ENCODE measurements at places on chromosomes 1 and 21. TPM values are rescaled to one million over a fixed set of nuclear protein-coding genes. Genes with fewer than 3 reads are reported as not detected.
A peak's percentile ranks its signal among the peaks of the same experiment; 100 is the strongest.

DNA sequence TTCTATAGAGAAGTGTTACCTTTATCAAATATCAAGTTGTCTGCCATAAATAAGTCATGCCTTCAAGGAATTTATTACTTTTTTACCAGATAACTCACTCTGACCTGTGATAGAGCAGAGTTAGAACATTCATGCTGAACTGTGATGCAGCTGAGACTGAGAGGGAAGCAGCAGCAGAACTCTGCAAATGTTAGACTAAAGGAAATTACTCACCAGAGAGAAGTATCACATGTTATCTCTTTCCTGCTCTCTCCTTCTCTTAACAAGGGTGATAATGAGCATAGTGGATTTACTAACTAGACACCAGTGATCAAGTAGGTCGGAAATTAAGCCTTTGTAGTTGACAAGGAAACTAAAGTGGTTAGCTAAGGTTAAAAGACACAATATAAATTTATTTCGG is 181.6 kb downstream of the RASAL2 start:
- no peak for DNase-seq

GRCh38 chr1:164885311-164885710 is 326.3 kb downstream of the PBX1 start:
- DNase-seq = no peak

Gene KCNK1
- polyA plus RNA-seq = not detected

- DNase-seq = no peak
Observed at GRCh38 chr1:233884461-233885151, 19.9 kb upstream of the SLC35F3 start.

DNA sequence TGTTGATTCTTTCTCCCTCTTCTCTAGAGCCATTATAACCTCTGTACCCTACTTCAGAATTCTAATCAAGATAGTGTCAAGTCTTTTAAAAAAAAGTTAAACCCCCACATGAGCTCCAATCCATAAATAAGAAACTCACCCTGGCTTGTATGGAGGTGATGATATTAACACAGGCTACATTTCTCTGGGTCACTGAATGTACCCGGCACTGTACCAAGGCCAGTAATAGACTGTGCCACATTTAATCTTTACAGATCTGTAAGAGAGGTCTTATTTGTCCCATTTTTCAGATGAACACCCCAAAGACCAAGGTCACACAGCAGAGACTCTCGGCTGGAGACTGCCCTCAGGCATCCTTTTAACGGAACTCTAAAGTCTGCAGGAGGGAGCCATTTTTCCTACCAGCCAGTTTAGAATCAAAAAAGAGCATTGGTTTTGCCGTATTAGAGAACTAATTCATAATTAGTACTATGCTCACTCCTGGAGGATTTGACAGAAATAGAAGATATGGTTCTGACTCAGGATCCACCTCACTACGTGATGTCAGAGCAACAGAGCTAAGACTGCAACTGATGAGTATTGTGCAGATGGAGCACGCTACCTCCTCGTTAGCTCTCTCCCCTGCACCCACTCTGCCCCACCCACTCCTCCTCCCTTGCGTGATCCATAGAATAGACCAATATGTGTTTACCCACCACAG is 217.2 kb upstream of the HOOK1 start:
- DNase-seq = no peak

DNA sequence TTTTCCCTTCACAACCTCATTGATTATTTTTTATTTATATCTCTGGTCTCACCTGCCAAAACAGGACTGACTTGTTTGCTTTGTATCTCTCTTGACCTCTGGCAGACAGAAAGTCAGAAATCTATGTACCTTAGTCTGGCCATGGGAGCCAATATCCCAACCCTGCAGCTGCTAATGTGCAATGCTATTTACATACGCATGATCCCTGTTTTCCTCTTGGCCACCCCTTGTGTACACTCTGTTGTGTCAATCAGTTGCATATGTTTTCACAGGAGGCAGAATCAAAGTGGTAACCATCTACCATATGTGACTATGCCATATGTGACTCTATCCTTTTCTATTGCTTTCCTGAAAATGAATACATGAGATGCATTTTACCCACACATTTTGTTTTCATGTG is 688.8 kb downstream of the PLA2G4A start:
- no peak for DNase-seq

GRCh38 chr1:180945151-180945550 is 32.5 kb downstream of the KIAA1614 start:
- DNase-seq = no peak

DNA sequence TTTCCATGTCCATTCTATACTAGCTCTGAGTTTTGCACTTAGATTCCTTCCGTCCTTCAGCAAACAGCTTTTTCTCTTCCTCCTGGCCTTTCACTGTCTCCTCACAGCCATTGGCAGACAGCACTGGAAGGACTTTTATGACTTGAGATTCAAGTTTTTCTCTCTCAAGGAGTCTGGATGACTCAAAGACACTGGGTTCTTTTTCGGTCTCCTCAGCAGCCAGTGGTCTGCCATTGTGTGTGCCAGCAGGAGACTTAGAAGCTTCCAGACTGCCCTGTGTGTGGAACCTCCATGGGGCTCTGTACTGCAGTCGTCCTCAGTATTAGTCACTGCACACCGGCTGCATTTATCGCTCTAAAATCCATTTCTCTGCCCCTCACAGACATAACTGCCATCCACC is 30.5 kb downstream of the NTNG1 start:
- no peak for DNase-seq

GRCh38 chr1:201480231-201481003 is 11.4 kb upstream of the PHLDA3 start:
- peak; percentile 72 for DNase-seq

GRCh38 chr21:44681861-44682579 is at the start of gene KRTAP12-1:
Gene KRTAP12-1 (minus strand): TSS chr21:44682163. CDS start chr21:44682123, 40 bp downstream.
- DNase-seq = no peak
